ENCODE measurements at places on chromosomes 1 and 21.

GRCh38 chr1:178646821-178647220 lies 78.2 kb upstream of the RALGPS2 start:
- H3K4me1 ChIP-seq: peaks cover 47% of the 10 kb centered on the region
- DNase-seq: peak; percentile 48
- H3K27ac ChIP-seq: no peak overlapping the region
- no peaks in the 10 kb centered on the region for H3K27me3 ChIP-seq

DNA sequence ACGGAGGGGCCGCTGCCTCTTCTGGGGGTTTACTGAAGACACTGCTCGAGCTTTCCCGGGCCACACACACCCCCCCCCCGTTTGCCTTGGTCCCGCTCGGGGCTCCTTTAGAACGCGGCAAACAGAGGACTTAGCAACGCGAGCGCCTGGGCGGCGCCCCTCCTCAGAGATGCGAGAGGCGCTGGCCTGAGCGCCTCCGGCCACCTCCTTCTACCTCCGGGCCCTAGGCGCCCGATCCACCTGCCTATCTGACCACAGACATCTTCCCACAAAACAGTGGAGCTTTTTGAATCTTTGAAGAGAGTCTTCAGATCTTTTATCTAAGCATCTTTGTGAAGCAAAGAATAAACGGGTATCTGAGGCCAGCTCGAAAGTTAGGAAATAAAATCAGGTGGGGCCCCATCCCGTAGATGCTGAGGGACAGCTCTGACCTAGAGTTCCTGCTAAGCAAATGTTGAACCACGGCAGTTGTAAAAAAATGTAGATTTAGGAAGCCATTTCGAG lies 436 bp upstream of the TTLL7 start:
- peak; percentile 92 for DNase-seq
- H3K36me3 ChIP-seq: no peaks in the 10 kb centered on the region
- H3K27ac ChIP-seq: peak overlapping the region; percentile 63
- H3K4me1 ChIP-seq: peaks cover 5% of the 10 kb centered on the region

- no peaks in the 10 kb centered on the region for H3K27me3 ChIP-seq
- DNase-seq: no peak
- H3K4me3 ChIP-seq: peak overlapping the region; percentile 58
- peaks cover 35% of the 10 kb centered on the region for H3K4me1 ChIP-seq
Measured at GRCh38 chr1:171219346-171220080, 28.8 kb upstream of the FMO1 start.

GRCh38 chr1:169945181-169945580 lies 51.5 kb upstream of the SCYL3 start:
- H3K4me3 ChIP-seq: no peak overlapping the region
- no peak overlapping the region for H3K27ac ChIP-seq
- DNase-seq: no peak
- peaks cover 18% of the 10 kb centered on the region for H3K4me1 ChIP-seq
- H3K27me3 ChIP-seq: no peaks in the 10 kb centered on the region

DNA sequence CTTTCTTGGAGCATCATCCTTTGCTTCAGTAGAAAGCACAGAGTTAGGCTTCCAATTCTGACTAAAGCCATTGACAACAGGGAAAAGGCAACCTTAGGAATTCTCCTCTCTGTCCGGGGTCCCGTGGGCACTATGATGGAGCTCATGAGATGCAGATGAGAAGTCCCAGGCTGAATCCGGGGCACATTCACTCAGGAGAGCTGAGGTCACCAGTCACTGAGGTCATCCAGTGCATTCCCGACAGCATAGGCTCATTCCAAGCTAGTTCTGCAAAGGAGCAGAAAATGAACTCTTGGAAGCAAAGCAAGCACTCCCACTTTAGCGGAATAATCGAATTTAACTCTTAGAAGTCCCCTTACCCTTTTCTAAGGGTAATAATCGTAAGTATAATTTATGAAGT lies 6.8 kb downstream of the CR1 start:
- H3K27ac ChIP-seq: no peak overlapping the region
- no peak for DNase-seq
- peaks cover 20% of the 10 kb centered on the region for H3K27me3 ChIP-seq
- no peak overlapping the region for H3K4me3 ChIP-seq
- no peaks in the 10 kb centered on the region for H3K4me1 ChIP-seq

- H3K27me3 ChIP-seq: no peaks in the 10 kb centered on the region
- H3K27ac ChIP-seq: no peak overlapping the region
- no peak overlapping the region for H3K4me3 ChIP-seq
- peaks cover 28% of the 10 kb centered on the region for H3K36me3 ChIP-seq
- H3K4me1 ChIP-seq: peaks cover 3% of the 10 kb centered on the region
Measured at GRCh38 chr21:26956813-26957212, 10.1 kb downstream of the ADAMTS5 start.

DNA sequence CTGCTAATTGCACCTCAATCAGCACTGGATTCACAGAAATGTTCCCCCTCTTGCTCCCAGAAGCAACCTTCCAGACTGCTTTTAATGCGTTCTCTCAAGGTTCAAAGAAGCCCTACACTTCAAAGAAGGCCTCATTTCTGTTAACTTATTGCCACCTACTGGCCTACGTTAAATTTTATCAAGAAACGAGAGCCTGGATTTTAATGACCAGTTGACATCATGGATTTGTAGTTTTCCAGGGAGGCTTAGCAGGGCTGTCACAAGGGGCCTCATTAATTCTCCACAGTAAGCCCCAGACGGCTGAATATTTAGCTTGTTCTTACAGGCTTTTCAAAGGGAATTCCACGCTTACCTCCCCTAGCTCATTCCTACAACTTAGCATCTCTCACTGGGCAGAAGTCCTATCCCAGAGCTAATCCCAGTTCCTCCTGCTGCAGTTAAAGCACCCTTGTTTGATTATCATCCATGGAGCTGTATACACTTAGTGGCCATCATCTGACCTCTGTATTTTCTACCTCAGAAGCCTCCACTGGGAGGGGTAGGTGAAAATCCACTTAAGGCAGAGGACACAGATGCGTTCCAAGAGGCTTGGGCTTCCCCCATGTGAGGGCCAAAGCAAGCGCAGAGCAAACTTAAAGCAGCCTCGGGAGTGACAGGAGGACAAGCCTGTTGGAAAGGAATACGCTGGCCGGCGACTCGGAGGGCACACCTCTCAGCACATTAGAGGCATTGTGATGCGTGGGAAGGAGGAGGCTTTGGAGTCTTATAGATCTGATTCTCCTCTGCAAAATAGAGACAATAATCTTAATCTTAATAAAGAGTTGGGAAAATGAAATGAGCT lies 32.2 kb upstream of the CYP4X1 start:
- no peak overlapping the region for H3K27ac ChIP-seq
- H3K4me3 ChIP-seq: no peak overlapping the region
- no peaks in the 10 kb centered on the region for H3K27me3 ChIP-seq
- no peak for DNase-seq
- no peaks in the 10 kb centered on the region for H3K4me1 ChIP-seq

DNA sequence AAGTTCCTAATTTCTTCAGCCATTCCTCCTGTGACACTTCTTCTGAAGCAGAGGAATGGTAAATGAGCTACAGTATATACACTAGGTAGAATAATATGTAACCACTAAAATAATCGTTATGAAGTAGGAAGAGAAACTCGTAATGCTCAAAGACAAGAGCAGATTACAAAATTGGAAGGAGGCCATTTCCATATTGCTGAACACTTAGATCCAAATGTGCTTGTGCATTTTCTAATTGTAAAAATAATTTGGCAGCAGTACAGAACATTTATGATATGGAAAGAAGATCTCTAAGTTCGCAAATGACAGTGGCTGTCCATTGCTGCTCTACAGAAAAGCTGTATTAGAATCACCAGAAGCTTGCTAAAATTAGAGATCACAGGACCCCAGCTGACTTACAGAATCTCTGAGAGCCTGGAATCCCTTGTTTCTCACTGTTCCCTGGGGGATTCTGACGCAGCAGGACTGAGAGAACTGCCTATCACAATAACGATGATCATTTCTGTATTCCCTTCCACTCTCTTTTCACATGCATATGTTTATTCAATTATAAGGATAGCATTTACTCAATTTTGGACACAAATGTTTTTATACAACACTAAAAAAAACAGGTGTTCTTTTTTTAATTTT lies 242.1 kb downstream of the OMA1 start:
- no peak overlapping the region for H3K4me3 ChIP-seq
- H3K27me3 ChIP-seq: no peaks in the 10 kb centered on the region
- no peak for DNase-seq
- H3K27ac ChIP-seq: no peak overlapping the region

- H3K36me3 ChIP-seq: no peaks in the 10 kb centered on the region
- peak; percentile 91 for DNase-seq
- H3K4me1 ChIP-seq: peaks cover 12% of the 10 kb centered on the region
- peaks cover 86% of the 10 kb centered on the region for H3K27me3 ChIP-seq
- H3K27ac ChIP-seq: no peak overlapping the region
Measured at GRCh38 chr1:6417961-6418667, 1.6 kb downstream of the HES2 start.

DNA sequence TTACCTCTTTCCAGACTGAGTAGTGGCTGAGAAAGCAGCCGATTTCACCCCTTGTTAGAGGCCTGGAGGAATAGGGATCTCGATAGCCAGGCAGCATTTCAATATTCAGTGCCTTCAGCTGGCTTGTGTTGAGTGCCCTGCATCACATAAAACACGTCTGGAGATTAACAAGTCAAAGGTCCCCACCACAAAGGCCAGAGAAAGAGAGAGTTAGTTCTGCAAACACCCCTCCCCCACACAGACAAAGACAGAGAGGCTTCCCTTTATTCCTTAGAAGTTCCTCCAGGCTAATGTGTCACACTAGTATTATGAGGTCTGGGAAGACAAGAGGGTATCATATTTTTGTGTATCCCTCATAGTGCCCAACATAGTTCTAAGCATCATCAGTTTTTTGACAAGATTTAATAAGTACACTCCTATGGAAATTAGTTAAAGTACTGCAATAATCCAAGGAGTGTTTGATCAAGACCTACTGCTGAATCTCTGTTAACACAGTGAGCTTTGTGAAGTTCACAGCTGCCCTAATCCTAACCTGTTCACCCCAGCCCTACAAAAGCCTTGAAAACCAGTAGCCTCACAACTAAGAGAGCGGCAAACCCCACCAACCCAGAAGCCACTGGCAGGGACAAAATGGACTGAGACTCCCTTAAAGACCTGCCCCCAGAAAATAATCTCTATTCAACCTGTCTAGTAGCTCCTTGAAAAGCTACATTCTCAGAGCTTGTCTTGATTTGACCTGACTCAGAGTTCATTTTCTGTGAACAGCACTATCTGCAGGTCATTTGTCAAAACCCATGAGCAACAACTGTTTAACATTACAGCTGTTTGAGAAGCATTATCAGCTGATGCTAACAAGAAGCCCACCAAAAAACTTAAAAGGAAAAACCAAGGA lies 91.9 kb downstream of the COLGALT2 start:
- no peaks in the 10 kb centered on the region for H3K27me3 ChIP-seq
- H3K36me3 ChIP-seq: no peaks in the 10 kb centered on the region
- no peak for DNase-seq
- H3K4me3 ChIP-seq: no peak overlapping the region
- H3K4me1 ChIP-seq: peaks cover 15% of the 10 kb centered on the region

- DNase-seq: no peak
- H3K36me3 ChIP-seq: no peaks in the 10 kb centered on the region
- H3K27ac ChIP-seq: no peak overlapping the region
- no peak overlapping the region for H3K4me3 ChIP-seq
- H3K27me3 ChIP-seq: no peaks in the 10 kb centered on the region
- H3K4me1 ChIP-seq: no peaks in the 10 kb centered on the region
Measured at GRCh38 chr1:71930511-71930910, 351.8 kb downstream of the NEGR1 start.
